ENCODE measurements at places on chromosomes 2 and 18.
A peak's percentile ranks its signal among the peaks of the same experiment; 100 is the strongest.

DNA sequence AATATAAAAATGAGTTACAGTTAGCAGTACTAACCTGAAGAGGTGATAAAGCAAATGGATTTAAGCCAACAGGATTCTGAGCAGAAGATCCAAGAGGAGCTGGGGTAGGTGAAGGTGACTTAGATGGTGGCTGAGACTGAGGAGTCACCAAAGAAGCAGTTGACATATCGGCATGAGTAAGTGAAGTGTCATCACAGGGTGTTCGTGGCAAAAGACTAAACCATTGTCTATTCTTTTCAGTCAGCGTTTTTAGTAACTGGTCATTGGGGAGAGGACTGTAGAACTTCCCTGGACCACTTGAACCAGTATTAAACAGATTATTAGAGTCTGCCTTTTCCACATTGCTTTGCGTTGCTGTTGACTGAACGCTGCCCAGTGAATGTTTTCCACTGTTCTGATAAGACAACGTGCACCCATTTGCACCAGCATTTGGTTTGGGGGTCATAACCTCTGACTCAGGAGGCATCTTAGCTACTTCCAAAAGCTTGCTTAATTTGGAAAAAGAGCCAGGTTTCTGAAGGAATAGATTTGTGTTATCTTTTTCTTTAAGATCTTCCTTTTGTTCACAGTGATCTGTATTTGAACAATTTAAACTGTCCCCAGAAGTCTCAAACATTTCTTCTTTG, 63.3 kb upstream of the WDSUB1 start:
- DNase-seq: no peak

DNA sequence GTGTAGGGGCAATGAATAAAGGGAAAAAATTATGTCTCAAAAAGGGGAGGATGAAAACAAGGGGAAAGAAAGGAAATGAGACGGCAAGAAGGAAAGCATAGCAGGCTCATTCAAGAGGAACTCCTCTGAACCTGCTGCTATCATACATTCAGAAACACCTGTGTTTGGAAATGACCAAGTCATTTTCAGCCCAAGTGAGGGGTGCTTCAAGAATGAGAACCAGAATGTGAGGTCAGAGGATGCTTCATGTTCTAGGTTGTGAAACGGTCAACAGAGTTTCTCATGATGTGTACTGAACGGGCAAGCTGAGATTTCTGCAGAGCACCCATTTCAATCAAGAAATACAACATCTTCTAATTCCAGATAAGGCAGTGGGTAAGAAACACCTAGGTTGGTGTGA, 1367.2 kb upstream of the CELF4 start:
- no peak for DNase-seq

GRCh38 chr2:136021976-136022375, 36.5 kb upstream of the DARS1 start:
- no peak for DNase-seq

GRCh38 chr2:117058366-117058765, 756.1 kb upstream of the DDX18 start:
- DNase-seq: no peak

GRCh38 chr2:172215172-172215935, 112.7 kb upstream of the DLX2 start:
- DNase-seq: no peak

- no peak for DNase-seq
Observed at GRCh38 chr2:233952335-233952734, 35.2 kb downstream of the TRPM8 start.

- no peak for DNase-seq
Observed at GRCh38 chr2:200077210-200077650, 121.8 kb downstream of the MAIP1 start.

GRCh38 chr2:128549646-128550260, 231.1 kb upstream of the HS6ST1 start:
- no peak for DNase-seq

GRCh38 chr2:236899146-236899545, 186.5 kb upstream of the COPS8 start:
- DNase-seq: no peak

- DNase-seq: no peak
Observed at GRCh38 chr2:1049691-1050090, 99.0 kb downstream of the SNTG2 start.

GRCh38 chr2:177325554-177325953, 61.0 kb upstream of the NFE2L2 start:
- DNase-seq: no peak

GRCh38 chr18:36354989-36355388, 57.5 kb downstream of the FHOD3 start:
- DNase-seq: peak; percentile 11

- no peak for DNase-seq
Observed at GRCh38 chr2:18154259-18154658, 275.8 kb downstream of the KCNS3 start.

GRCh38 chr2:221747289-221747972, 175.3 kb upstream of the EPHA4 start:
- no peak for DNase-seq

- DNase-seq: no peak
Observed at GRCh38 chr2:61645911-61646310, 107.8 kb upstream of the XPO1 start.

DNA sequence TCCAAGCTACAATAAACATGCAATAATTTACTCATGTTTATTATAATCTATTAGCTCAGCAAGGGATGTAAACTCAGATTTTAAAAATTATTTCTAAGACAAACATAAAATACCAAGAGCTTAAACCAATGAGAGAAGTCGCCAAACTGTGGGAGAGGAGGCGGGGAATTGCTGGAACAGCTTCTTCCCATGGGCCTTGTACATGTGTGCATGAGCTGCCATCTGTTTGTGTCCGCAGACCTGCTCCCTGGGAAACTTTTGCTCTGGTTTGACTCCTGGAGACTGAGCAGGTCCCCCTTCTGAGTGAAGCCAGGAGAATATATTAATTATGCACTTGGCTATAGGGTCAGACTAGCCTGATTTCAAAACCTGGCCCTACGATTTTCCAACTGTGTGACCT, 655.9 kb upstream of the SOX11 start:
- no peak for DNase-seq

DNA sequence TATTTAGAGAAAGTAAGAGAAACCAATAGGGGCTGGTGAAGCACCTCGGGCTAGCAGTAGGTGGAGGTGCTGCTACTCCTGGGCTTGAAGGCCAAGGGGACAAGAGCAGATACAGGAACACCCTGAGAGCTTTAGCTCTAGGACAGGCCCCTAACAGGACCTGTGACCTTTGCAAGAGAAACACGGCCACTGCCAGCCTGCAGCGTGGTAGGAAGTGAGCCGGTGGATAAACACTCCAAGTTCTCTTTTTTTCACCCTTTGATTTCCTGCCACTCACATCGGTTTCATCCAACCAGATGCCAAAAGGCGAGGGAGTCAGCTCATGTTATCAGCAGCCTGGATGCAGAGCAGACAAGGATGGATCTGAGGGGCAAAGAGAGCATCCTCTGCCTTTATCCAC, 66.8 kb upstream of the SPRED2 start:
- no peak for DNase-seq

DNA sequence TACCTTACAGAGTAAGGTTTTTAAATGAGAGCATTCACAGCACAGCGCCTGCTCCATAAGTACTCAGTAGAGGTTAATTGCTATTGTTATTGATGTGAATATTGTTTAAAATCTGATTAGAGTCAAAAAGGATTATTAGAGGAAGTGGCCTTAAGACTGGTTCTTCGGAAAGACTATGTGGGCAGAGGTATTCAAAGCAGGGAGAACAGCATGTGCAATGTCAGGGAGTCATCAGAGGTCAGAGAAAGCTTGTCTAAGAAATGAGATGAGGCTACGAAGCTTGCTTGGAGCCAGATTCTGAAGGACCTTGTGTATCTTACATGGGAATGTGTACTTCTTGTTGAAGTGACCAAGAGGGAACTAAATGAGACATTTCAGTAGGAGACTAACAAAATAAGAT, 49.8 kb downstream of the PMS1 start:
- no peak for DNase-seq

DNA sequence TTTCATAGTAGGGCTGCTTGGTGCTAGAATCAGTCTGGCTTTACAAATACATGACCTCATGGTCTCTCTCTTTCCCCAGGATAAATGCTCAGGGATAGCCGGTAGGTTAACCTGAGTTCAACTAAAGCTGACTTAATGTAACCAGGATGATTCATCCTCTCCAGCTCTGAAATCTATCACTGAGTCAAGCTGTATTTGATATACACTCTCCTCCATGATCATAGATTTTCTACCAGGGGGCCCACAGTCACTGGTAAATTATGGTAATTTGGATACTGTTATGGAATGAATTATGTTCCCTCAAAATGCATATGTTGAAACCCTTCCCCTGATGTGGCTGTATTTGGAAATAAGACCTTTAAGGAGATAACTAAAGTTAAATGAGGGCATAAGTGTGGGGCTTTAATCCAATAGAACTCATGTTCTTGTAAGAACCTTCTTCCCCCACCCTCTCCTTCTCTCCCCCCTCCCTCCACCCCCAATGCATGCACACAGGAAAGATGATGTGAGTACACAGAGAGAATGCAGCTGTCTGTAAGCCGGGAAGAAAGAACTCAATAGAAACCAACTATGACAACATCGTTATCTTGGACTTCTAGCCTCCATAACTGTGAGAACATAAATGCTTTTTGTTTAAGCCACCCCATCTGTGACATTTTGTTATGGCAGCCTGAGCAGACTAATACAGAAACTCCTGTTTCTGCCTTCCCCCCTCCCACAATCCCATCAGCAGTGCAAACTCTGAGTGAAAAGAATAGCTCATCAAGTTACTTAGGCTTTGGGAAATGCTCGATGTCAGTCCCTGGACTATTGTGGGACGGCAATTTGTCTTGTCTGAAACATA, 134.9 kb upstream of the KYNU start:
- DNase-seq: no peak

- DNase-seq: no peak
Observed at GRCh38 chr18:21183670-21184069, 58.4 kb upstream of the GREB1L start.

GRCh38 chr2:10183146-10183675, 60.7 kb downstream of the RRM2 start:
- no peak for DNase-seq

DNA sequence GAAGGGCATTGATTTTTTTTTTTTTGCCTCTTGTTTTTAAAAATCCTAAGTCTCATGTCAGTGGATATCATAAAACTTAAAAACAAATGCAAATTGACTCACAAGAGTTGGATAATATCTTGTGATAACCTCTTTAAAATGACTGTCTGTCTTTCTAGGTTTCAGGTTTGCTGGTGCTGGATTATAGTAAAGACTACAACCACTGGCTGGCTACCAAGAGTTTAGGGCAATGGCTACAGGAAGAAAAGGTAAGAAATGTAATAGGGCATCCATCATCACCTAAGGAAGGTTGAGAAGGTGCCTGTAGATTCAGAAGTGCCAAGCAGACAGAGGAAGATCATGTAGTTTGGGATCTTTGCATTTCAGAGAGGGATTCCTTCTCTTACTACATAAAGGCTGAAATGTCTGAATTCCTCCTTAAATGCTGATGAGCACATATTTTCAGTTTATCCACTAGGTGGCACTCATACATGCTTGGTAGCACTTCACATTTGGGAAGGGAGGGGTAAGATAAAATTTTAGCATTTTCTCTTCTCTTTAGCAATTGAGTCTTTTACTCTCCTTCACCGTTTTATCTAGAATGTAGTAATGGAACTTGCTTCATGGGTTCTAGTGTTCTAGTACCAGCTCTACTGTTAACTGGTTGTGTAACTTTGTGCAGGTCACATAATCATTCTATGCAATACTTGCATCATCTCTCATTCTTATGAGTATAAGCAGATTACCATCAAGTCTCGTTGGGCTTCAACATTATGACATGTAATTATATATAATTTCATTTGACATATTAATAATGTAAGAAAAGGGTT, 21.1 kb downstream of the CPS1 start:
- DNase-seq: no peak

Measured in activated naive CD8-positive, alpha-beta T cell treated with anti-CD3 and anti-CD28 coated beads, Interleukin-2, amount 50 U/mL, for 24 hours (primary cell).